ENCODE measurements at places on chromosomes 4 and X.

DNA sequence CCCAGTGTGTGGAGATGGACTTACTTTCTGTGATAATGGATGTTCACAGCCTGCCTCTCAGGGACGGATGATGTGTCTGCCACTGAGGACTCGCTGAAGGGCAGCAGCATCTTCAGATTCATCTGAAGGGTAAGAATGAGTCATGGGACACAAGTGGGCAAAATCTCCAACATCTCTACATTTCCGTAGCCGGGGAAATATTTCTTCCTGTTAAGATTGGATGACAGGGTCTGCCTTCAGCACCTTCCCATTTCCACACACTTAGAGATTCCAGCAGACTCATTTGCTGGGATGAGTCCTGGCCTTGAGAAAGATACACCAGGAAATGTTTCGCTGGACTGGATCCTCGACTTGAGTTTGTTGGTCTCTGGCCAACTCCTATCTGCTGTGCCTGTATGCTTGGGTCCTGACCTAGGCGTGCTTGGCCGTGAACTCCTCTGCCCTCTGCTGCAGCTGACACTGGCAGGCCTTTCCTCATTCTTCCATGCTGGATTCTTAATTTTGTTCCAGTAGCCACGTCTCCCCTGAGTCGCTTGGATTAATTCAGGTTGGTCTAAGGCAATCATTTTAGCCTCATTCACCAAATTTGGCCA lies 46.5 kb upstream of the SOD3 start:
- no peak for DNase-seq

GRCh38 chrX:38754102-38754790 lies 47.0 kb upstream of the MID1IP1 start:
- DNase-seq: no peak

- DNase-seq: no peak
Measured at GRCh38 chr4:94274912-94275311, 67.2 kb downstream of the SMARCAD1 start.

DNA sequence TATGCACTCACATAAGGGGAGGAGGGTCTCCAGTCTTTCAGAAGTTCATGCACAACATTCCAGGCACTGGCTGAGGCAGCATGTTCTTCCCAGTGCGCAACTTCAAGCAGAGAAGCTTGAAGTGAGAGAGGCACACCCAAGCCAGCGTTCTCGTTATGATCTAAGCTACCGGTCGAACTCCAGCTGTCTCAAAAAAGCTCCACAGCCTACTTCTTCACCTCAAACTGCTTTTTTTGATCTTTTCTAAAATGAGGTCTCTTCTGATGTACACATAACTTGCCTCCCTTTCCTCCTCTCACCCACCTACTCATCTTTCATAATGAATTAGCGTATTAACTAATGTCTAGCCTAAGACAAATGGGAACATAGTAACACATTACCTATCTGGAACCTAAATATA lies 25.3 kb downstream of the GPC4 start:
- DNase-seq: no peak

- DNase-seq: no peak
Measured at GRCh38 chr4:90960840-90961239, 833.6 kb downstream of the CCSER1 start.

GRCh38 chr4:3874028-3874415 lies 107.8 kb downstream of the ADRA2C start:
- no peak for DNase-seq

DNA sequence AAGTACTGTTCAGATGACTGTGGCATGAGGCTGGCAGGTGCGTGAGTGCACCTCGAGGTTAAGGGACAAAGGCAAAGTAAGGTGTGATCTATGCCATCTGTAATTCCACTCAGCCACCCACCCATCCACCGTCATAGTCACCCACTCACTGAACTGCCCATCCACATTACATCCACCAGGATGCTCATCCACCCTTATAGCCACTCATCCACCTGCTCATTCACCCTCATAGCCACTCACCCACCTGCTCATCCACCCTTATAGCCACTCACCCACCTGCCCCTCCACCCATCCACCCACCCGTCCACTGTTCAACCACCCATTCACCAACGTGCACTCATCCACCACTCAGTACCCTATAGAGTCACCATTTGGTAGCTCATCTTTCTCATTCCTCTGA lies 64.1 kb upstream of the UXT start:
- no peak for DNase-seq

DNA sequence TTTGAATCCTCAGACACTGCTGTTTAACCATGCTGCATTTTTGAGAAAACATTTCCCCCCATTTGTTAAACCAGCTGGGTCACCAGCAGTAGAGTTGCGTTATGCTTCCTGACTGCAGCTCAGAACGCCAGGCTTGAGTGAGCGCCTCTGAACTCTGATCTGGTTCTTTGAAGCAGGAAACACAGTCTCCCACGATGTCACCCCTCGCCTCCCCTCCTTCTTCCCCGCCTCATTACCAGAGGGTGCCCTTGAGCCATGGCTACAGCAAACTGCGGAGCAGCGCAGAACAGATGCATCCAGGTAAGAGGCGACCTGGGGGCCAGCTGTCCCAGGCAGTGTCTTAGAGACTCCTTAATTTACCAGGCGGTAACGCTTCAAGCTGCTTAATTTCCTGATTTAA lies 78.4 kb downstream of the REPS2 start:
- no peak for DNase-seq

- DNase-seq: no peak
Measured at GRCh38 chr4:177308847-177309521, 690 bp upstream of the NEIL3 start.

GRCh38 chr4:27288496-27288895 lies 427.9 kb downstream of the STIM2 start:
- no peak for DNase-seq

GRCh38 chr4:88619971-88620370 lies 27.7 kb downstream of the HERC3 start:
- no peak for DNase-seq

- DNase-seq: no peak
Measured at GRCh38 chrX:87003031-87003430, 514.6 kb upstream of the KLHL4 start.

DNA sequence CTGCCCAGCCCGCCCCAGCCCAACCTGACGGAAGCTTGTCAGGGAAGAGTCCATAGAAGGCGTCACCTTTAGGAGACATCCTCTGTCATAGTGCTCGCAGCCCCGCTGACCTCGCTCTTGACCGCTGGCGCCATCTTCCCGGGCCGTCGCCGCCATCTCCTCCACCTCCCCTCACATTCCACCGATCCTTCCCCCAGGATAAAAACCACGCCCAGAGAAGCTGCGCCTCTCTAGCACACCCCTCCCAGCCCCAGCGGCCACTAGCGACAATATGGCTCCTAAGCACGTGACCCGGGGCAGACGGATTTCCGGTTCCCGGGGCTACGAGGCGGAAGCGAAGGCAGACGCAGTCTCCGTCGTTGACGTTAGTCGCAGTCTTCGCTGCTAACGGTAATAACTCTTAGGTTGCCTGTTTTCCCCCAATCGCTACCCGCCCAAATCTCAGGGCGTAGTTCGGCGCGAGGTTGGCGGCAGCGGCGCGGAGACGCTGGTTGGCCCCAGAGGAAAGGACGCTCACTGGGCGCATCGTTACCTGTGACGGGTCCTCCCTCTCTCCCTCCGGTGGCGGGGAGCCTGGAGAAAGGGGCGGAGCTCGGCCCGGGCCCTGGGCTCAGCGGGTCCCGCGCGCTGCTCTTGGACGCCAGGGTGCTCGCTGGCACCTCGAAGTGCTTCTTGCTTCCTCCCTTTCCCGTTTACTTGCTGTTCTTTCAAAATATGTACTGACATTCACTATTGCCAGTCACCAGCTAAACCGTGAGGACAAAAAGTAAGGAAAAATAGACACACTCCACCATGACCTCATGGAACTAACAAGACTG lies at the start of the genes RCHY1 and THAP6:
Gene RCHY1, minus strand, starts transcription at position 273 of the 818 bp plus-strand sequence. Its CDS starts 117 bp downstream, at position 156.
Gene THAP6, plus strand, starts transcription at position 343 of the 818 bp plus-strand sequence. CDS start 980 bp downstream, outside the sequence.
- peak; percentile 78 for DNase-seq

DNA sequence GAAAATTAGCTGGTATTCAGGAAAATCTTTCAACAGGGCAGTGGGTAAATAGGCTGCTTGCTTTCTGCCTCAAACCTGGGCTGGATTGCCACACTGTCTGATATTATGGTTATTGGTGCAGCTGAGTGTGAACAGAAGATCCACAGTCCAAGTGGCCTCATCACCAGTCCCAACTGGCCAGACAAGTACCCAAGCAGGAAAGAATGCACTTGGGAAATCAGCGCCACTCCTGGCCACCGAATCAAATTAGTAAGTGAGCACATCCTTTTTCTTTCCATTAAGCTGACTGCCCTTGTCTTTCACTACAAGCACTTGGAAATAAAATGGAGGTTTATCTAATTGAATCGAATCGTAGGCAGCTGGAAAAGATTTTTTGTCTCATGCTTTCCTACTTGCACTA lies 204.7 kb downstream of the TLL1 start:
- no peak for DNase-seq

GRCh38 chr4:25823632-25824031 lies 39.2 kb downstream of the SEL1L3 start:
- DNase-seq: no peak

GRCh38 chr4:127394516-127394915 lies 238.2 kb upstream of the INTU start:
- DNase-seq: no peak

- DNase-seq: no peak
Measured at GRCh38 chr4:42320822-42321388, 76.4 kb upstream of the SHISA3 start.
